ENCODE measurements at places on chromosomes 1 and 21.
A peak's percentile ranks its signal among the peaks of the same experiment; 100 is the strongest.

DNA sequence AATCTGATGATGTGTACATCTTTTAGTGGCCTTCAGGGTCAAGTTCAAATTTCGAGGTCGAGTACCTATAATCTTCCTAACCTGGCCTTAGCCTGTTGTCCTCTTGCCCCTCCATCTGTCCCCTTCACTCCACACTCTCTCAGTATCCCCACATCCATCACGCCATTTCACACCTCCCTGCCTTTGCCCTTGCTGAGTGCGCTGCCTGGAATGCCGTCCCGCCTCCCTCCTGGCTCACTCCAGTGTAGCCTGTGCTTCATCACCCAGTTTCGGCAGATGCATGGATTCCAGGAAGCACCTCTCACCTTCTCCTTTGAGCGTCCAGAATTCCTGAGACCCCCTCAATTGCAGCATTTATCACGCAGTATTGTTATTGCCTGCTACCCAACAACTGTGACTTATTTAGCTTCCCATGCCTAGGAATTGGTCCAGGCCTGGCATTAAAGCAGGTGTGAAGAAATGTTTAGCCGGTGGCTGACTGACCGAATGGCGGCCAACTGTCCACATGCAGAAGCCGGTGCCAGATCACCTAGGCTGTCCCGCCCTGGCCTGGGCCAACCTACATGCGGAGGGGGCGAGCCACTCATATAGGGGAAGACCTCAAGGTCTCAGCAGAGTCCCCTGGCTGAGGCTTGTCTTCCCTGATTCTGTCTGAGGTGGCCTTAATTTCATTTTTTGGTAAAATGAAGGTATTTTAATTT lies 34.5 kb downstream of the MYOM3 start:
- DNase-seq, result no peak

DNA sequence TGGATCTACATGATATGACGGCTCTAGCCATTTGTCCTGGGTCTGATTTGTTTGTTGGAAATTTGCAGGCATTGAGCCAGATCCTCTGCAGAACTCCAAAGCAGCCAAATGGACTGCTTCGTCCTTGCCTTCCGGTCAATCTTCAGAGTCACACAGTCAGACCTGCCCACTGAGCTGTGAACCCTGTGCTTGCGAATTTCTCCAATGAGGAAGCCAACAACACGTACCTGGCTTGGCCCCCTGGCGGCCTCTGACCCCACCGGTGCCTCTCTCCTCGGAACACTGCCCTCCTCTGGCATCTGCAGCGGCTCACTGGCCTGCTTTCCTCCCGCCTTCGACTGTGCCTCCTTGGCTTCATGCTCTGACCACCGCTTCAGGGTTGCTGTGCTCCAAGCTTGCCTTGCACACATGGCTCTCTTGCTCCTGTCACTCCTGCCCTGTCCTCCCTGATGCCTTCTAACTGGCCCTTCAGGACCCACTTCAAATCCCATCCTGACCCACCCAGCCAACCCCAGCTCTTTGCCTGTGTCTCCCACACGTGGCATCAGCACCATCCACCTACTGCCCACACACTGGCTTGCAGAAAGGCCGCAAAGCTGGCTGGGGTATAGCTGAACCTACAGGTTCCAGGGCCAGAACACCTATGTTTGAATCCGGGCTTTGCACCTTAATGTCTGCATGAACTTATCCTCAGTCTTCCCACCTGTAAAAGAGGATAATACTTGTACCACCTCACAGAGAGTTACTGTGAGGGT lies 128.2 kb downstream of the KCNN3 start:
- no peak for DNase-seq

GRCh38 chr1:8889925-8890785 lies 11.7 kb upstream of the ENO1 start:
- DNase-seq, result no peak

DNA sequence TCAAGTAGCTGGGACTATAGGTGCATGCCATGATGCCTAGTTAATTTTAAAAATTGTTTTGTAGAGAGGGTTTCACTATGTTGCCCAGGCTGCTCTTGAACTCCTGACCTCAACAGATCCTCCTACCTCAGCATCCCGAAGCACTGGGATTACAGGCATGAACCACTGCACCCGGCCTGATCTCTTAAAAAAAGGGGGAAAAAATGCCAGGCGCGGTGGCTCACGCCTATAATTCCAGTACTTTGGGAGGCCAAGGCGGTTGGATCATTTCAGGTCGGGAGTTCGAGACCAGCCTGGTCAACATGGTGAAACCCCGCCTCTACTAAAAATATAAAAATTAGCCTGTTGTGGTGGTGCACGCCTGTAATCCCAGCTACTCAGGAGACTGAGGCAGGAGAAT lies 13.2 kb downstream of the AVPR1B start:
- no peak for DNase-seq

DNA sequence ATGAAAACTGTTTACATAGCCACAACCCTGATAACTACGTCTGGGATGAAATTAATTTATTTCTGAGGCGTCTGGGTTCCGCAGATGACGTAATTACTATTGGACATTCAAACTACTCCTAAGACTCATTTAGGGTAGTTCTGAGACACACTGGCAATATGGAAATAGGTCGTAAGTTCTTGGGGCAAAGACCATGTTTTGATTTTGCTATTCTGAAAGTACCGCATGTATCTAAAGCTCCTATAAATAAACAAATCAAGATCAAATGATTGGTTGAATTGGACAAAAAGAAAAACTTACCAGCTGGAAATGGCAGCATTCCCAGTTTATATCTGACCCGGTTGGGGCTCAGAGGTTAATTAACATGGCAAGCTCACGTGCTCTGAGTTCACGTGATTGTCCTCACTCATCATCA lies 74.3 kb downstream of the DHRS3 start:
- DNase-seq, result no peak

DNA sequence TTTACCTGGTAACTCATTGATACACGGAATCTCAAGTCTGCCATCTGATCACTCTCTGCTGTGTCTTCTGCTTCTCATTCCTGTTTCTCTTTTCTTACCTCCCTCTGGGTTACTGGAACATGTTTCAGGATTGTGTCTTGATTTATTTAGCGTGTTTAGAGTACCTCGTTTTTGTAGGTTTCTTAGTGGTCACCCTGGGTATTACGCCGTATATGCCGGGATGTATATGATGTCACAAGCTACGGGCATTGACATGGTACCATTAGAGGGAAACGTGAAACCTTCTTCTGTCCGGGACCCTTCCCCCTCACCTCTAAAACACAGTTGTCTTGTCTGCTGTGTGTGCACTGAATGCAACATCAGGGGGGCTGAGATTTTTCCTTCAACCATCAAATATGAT lies 2.8 kb downstream of the ACTRT2 start:
- DNase-seq, result no peak

DNA sequence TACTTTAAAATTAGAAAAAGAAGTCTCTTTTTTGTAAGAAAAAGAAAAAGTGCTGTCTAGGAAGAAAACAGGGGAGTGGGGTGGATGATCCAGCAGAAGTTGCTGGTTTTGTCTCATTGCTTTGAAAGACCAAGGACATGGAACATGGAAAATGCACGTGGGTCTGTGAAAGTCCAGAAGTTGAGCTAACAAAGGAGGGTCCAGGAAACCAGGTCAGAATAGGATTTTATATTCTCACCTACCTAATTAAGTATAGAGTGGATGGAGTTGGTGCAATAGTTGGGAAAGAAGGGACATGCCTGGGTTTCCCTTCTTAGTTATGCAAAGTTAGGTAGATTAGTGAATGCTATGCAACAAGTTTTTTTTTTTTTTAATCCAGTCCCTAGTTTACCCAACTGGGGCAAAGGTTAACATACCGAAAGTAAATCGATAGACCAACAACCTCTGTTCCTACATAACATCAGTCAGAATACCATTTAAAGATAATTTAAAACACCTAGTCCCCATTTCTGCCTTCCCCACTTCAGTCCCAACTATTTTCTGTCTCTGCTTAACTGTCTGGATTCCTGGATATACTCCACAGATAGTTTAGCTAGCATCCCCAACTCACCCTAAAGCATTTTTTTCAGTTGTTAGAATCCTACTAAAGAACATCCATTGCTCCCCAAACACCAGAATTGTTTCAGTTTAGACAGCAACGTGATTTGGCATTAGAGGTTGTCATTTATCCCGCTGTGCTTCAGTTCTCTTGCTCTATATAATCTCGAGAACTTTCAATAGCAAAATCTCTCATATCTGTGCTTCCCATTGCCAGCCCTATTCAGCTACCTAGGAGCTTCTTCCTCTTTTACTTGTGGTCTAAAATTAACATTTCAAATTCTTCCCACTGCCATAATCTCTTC lies 105.7 kb upstream of the PLPPR5 start:
- no peak for DNase-seq

GRCh38 chr1:161259765-161260164 lies 1.2 kb downstream of the PCP4L1 start:
- DNase-seq, result no peak

- no peak for DNase-seq
Observed at GRCh38 chr1:45621501-45621836, 2.4 kb downstream of the CCDC17 start.

- no peak for DNase-seq
Observed at GRCh38 chr1:21633992-21634805, 35.0 kb downstream of the RAP1GAP start.

DNA sequence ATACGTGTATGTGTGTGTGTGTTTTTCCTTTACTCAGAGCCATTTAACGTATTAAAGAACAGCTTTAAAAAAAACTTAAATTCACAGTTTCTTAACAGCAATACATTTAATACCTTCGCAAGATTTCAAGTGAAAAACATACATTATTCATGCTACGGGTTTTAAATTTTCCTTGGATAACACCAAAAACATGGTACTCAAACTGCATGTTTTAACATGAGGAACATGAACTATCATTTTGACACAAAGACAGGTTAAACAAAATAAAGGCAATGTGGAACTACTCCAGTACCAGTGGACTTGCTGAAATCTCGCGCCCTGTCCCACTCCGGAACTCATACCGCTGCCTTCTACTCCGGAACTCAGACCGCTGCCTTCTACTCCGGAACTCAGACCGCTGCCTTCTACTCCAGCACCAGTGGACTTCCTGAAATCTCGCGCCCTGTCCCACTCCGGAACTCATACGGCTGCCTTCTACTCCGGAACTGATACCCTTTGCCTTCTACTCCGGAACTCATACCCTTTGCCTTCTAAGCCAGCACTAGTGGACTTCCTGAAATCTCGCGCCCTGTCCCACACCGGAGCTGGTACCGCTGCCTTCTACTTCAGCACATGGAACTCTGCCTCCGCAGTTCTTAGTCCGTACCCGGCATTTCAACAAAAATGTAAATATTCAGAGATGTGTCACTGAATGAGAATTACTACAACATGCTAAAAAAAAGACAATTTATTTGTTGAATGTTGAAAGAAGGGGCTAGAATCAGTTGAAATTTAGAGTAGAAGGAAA lies 148.6 kb downstream of the NCAM2 start:
- no peak for DNase-seq

GRCh38 chr1:54453022-54453421 lies 46.8 kb upstream of the SSBP3 start:
- DNase-seq, result no peak

GRCh38 chr1:176853503-176853902 lies 311.0 kb downstream of the ASTN1 start:
- no peak for DNase-seq

GRCh38 chr1:44619261-44619900 lies 54.9 kb downstream of the TMEM53 start:
- no peak for DNase-seq

- DNase-seq, result no peak
Observed at GRCh38 chr1:93681101-93681988, at the start of gene BCAR3. BCAR3 (minus strand) TSS chr1:93681837; CDS start chr1:93674930, 6,907 bp downstream.

- DNase-seq, result no peak
Observed at GRCh38 chr1:16717336-16718098, 22.8 kb upstream of the RNU1-4 start.

DNA sequence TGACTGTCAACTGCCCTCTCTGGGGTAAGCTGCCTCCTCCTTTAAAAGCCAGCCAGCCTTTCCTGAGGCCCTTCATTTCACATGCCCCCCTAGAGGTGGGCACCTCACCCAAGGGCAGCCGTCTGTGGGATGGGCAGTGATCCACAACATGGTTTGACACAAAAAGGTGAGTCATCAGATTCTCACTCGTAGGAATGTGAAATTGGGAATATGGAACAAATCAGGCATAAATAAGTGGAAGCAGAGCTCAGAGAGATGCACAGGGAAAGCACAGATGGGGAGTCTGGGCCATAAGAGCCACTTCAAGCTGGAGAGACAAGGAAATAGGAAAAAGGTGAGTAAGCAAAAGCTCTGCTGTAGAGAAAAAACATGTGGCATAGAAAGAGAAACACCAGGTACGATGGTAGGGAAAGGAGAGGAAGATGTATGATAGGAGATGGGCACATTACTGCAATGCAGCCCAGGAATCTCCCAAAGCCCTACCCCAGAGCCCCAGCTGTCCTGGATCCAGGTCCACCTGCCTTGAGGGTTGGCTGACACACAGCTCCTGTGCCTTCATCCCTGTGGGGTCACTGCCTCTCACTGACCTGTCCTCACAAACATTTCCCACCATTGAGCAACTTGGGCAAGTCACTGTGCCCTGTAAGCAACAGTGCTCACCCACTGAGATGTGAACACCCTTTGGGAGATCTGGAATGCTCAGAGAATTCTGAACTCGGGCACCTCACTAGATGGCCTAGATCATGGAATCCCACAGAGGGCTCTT lies 86.6 kb downstream of the ASTN1 start:
- DNase-seq, result no peak

- peak; percentile 17 for DNase-seq
Observed at GRCh38 chr1:156025876-156026275, 5.1 kb upstream of the SSR2 start.

DNA sequence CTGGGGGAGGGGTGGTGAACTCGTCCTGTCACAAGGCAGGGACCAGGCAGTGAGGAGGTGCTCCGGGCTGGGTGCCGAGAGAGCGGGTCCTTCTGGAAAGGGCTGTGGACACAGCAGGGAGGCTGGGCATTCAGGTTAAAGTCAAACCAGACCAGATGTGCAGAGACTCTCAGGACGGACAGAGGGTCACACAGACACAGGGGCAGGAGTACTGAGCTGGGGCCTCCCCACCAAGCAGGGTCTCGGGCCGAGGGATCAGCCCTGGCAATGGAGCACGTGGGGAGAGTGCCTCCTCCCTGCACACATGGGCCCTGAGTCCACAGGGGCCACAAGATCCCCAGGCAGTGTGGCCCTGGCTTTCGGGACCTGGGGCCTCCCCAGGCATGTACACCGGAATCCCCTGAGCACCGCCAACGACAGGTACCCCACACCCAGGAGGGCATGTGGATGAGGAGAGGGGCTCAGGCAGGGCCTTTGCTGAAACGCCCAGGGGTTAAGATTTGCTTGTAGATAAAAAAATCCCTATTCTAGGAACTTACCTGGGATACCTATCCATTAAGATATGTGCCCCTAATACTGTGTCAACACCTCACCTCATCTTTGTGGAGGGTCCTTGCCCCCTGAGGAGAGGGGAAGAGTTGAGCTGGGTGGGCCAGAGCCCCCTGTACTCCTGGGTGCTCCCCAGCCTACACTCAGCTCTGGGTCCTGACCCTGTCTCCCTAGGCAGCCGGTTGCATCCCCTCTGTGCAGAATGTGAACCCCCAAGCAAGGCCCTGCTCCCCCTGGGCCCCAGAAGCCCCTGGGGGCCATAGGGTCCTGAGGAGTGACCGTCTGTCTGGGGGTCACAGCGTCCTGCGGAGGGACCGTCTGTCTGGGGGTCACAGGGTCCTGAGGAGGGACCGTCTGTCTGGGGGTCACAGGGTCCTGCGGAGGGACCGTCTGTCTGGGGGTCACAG lies 46.9 kb upstream of the ADARB1 start:
- DNase-seq, result no peak
